ENCODE measurements at places on chromosomes 13 and 19. TPM values are rescaled to one million over a fixed set of nuclear protein-coding genes. Genes with fewer than 3 reads are reported as not detected.

- H3K36me3 ChIP-seq: no peaks in the 10 kb centered on the region
- no peaks in the 10 kb centered on the region for H3K4me1 ChIP-seq
- no peak for DNase-seq
- H3K4me3 ChIP-seq: no peak overlapping the region
- H3K27me3 ChIP-seq: no peaks in the 10 kb centered on the region
Observed at GRCh38 chr19:7602935-7603497, 7.4 kb downstream of the CAMSAP3 start.

The PNKP gene
- 128 TPM for total RNA-seq

- no peak for DNase-seq
- no peaks in the 10 kb centered on the region for H3K36me3 ChIP-seq
- H3K4me3 ChIP-seq: no peak overlapping the region
Observed at GRCh38 chr19:49210108-49210900, 52.7 kb downstream of the TRPM4 start.

The ZNF135 gene
- total RNA-seq: 19.3 TPM

- no peaks in the 10 kb centered on the region for H3K27me3 ChIP-seq
- H3K27ac ChIP-seq: no peak overlapping the region
- H3K4me1 ChIP-seq: no peaks in the 10 kb centered on the region
- H3K36me3 ChIP-seq: no peaks in the 10 kb centered on the region
- no peak for DNase-seq
- H3K4me3 ChIP-seq: no peak overlapping the region
Observed at GRCh38 chr13:37429976-37430375, 168.6 kb downstream of the POSTN start.

The FRY gene
- total RNA-seq: 16.4 TPM

GRCh38 chr19:16637535-16637934, 9.5 kb upstream of the MED26 start:
- no peak for DNase-seq
- H3K4me1 ChIP-seq: no peaks in the 10 kb centered on the region
- H3K4me3 ChIP-seq: no peak overlapping the region
- H3K36me3 ChIP-seq: no peaks in the 10 kb centered on the region
- H3K27me3 ChIP-seq: no peaks in the 10 kb centered on the region
- H3K27ac ChIP-seq: no peak overlapping the region

All from prostate gland (tissue), 2 donors.